ENCODE measurements at places on chromosomes 5 and 9.

DNA sequence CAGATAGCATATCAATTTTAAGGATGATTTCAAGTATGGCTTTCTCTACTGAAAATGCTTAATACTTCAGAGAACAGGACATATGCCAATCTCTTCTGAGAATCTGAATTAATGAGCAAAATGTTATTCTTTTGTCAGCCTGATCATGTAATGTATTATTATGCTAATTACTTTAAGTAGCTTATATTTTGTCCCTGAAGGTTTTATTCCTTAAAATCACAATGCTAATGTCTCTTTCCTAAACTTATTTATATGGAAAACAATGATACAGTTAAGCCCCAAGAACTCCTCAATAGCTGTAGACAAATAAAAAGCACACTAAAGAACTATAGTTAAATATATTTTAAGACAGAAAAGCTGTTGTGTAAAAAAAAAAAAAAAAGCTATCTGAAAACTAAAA lies 256.9 kb upstream of the PTPRD start:
- no peak for DNase-seq

- no peak for DNase-seq
Measured at GRCh38 chr5:148507648-148508047, 123.9 kb downstream of the FBXO38 start.

DNA sequence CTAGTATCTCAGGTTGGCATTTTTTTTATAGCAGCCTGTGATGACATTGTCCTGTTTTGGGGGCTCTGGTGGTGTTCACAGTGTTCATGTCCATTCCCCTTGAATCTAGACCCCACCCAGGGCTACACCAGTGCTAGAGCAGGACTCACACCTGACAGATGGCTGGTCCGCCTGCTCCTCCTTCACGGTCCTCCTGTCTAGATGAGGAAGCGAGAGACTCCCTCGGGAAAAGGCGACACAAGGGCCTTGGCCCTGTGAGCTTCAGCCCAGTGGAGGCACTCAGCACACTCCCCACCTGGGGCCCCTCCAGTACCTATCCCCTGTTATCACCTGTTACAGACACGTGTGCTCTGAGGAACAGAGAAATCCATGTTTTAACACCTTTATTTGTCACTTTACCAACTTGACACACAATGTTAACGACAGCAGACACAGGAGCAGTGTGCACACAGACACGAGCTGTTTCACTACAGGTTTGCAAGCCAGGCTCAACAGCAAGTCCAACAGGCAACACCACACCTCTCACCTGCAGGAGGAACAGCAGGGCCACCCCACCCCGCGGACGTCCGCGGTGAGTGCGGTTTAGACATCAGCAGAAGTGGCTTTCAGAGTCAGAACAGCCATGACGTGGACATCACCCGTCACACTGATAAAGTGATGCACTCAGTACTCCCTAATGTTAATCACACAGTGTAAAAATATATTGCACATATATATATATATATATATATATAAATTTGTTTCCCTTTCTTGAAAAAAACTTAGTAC lies 33.5 kb downstream of the TPPP start:
- DNase-seq: no peak

- no peak for DNase-seq
Measured at GRCh38 chr5:31007672-31008071, 185.8 kb upstream of the CDH6 start.

DNA sequence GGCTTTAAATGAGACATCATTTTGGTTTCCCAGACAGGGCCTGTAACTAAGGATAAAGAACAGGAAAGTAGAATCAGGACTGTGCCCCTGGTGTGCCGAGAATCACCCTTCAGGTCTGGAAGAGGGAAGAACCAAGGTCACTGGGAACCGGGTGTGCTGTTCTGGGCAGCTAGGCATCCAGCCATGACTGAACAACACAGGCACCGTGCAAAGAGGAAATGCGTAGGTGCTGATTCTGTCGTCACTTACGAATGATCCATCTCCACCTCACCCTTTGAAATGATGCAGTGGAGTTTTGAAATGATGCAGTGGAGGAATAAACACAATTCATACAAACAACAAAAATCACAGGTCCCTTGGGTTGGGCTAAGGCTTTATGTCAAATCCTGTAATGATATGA lies 64.4 kb downstream of the MAP1B start:
- DNase-seq: no peak

GRCh38 chr9:33080534-33080933 lies 4.1 kb upstream of the SMU1 start:
- DNase-seq: no peak

- no peak for DNase-seq
Measured at GRCh38 chr5:138138949-138139780, at the start of gene NME5. TSS of gene NME5 (minus strand) at chr5:138139428. CDS start at chr5:138138780, 648 bp downstream.

Measured in stimulated activated CD8-positive, alpha-beta memory T cell treated with anti-CD3 and anti-CD28 coated beads, Interleukin-7, amount 100 ng/mL, for 4 hours (primary cell).